ENCODE measurements at places on chromosomes 11 and 22.

DNA sequence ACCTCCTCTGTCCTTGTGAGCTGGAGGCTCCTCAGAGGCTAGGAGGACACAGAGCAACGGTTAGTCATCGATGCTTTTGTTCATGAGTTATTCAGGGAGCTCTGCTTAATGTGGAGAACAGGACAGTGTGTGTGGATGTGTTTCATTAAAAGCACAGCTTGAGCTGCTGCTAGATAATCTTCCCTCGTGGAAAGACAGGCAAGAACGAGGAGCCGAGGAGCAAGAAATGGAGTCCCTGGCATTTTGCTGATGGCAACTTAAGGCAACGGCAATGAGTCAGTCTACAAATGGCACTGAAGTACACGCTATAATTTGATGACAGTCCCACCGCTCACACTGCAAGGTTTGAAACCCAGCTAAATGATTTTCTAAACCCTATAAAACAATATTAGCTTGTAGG, 106.2 kb downstream of the IGLL1 start:
- no peak for DNase-seq

DNA sequence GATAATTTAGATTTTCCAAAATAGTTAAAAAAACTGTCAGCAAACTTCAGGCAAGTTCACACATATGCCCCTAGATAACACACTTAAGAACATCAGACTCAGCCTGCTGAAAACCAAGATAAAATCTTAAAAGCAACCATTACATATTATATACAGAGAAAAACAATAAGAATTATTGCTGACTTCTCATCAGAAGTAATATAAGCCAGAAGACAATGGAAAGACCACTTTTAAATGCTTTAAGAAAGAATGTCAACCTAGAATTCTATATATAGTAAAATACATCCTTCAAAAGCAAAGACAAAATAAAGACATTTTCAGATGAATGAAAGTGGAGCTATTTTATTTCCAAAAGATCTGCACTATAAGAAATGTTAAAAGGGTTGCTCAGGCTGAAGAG, 37.8 kb upstream of the SC5D start:
- DNase-seq, result no peak

- DNase-seq, result no peak
Observed at GRCh38 chr11:94417386-94417987, 16.3 kb upstream of the GPR83 start.

DNA sequence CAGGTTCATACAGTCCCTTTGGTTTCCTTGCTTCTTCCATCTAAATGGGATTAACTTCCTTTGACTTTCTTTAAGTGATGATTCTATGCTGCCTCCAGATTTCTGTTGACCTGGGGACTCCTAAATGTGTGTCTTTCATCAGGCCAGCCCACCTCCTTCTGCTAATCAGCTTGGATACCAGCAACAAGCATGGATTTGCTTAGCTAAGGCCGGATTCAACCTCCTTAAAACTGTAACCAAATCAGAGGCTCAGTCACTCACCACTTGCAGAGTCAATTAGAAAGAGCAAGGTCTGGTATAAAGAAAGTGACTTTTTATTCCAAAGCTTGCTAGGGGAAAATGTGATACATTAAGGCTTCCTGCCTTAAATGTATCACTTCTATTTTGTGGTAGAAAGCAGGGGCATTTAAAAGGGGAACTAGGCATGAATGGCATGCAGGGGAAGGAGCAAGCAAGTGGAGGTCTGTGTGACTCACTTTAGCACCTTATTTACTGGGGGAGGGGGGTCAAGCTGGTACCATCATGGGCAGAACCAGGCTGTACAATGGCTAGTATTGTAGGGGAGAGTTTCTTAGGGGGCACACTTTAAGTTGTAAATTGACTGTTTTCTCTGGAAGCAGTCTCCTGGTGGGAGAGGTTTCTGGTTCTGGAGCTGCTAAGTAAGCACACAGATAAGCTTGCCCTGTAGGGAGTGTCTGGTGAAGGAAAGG, 239.0 kb upstream of the PDGFD start:
- DNase-seq, result no peak

DNA sequence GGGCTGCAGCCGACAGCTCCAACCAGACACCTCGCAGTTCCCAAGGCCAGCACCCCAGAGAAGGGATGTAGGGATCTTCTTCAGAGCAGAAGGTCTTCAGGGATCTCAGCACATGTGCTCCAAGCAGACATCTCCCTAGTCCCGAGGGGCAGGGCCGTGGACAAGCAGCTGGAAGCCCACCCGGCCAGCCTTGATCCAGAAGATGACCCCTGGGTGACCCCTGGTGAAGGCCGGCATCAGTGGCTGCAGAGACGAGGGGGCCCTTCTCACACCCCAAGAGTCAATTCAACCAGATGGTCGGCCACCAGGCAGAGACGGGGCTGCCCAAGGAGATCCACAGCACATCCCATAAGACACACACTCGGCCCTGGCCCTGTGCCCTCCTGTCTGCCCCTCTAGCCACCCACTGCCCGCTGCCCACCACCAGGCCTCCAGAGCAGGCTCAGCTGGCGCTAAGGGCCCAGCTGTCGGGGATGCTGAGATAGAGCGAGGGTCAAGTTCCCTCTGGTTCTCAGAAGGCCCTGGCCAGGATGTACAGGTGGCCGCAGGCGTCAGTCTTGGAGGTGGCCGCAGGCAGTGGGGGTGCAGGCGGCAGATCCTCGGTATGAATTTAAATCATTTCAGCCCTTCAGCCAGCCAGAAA, 168.3 kb downstream of the BRD1 start:
- DNase-seq, result no peak

DNA sequence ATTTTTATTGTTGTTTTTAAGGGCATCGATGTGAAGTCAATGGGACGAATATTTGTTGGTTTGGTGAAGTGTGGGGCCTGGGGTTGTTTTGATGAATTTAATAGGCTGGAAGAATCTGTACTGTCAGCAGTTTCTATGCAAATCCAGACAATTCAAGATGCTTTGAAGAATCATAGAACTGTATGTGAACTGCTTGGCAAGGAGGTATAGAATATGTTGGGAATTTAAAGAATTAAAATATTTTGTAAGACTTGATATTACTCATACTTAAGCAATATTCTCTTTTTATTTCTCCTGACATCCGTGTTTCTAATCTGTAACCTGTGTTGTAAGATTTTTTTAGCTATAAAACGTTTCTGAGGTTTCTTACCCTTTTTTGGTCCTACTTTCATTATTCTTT, 61.6 kb downstream of the DYNC2H1 start:
- no peak for DNase-seq

DNA sequence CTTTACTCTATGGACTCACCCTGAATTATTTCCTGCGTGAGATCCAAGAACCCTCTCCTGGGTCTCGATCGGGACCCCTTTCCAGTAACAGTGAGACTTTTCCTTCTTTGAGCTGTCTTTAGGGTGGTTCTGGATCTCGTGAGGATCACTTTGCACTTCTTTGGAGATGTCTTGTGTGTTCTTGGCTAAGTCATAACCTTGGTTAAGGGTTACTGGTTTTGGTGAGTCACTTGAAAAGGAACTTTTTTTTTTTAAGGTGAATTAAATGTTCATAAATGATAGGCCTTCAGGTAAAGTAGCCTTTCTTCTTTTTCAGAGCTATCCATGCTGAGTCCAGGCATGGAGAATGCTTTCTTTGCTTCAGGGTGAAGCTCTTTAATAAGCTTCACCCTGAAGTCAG, 19.4 kb upstream of the GSTP1 start:
- DNase-seq, result no peak

DNA sequence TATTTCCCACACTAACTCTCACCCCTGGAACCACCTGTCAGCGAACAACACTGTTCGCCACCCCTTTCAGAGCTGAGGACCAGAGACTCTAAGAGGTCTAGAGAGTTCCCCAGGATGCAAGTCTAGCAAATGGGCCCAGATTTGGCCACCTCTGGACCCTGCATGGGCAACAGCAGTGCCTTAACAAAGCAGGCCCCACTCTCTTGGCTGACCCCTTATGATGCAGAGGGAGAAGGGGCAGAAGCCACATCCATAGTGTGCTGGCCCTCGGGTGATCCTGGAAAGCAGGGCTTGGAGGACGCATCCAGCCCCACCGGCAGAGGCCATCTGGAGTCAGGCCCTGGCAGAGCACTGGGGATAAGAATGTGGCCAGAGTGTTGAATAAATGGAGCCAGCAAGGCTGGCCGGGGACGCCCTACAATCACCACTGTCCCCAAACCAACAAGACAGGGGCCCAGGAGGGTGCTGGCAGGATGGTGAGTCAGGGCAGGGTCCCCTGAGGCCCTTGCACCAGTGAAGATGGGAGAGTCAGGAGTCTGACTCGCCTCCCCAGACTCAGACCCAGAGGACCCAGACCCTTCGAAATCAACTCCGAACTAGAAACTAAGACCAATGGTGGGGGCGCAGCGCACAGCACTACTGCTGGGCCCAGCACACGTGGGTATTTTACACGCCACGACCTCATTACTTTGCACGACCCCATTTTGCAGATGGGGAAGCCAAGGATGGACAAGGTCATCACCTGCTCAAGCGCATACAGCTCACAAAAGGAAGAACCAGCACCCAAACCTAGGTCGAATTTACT, 6.5 kb downstream of the CSNK1E start:
- no peak for DNase-seq

DNA sequence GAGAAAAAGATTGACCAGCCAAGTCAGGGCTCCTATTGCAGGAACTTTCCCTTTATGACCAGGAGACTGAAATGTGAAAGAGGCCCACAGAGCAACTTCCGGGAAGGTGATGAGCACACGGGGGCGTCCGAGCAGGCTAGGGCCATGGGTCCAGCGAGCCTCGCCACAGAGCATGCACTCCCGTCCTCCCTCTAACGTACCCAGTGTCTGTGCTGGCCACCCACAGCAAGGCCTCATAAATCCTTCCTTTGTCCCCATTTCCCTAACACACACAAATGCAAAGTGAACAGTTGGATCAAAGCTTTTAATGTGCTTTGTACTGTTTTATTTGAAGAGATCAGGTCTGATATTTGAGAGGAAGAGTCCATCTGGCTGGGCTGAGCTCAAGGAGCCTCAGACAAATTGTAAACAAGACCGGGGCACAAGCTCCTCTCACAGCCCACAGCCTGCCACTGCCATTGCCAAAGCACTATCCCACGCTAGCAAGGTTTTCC, 44.3 kb downstream of the BLID start:
- no peak for DNase-seq

- DNase-seq, result no peak
Observed at GRCh38 chr22:41302811-41303210, 1.5 kb downstream of the ZC3H7B start.

- DNase-seq, result no peak
Observed at GRCh38 chr11:113980785-113981184, 5.9 kb downstream of the HTR3A start.

Data from activated CD8-positive, alpha-beta memory T cell treated with anti-CD3 and anti-CD28 coated beads, Interleukin-2, amount 50 U/mL, for 4 hours (primary cell).